NCI-H1436 (cell line): ENCODE measurements at places on chromosomes 16 and 17.

DNA sequence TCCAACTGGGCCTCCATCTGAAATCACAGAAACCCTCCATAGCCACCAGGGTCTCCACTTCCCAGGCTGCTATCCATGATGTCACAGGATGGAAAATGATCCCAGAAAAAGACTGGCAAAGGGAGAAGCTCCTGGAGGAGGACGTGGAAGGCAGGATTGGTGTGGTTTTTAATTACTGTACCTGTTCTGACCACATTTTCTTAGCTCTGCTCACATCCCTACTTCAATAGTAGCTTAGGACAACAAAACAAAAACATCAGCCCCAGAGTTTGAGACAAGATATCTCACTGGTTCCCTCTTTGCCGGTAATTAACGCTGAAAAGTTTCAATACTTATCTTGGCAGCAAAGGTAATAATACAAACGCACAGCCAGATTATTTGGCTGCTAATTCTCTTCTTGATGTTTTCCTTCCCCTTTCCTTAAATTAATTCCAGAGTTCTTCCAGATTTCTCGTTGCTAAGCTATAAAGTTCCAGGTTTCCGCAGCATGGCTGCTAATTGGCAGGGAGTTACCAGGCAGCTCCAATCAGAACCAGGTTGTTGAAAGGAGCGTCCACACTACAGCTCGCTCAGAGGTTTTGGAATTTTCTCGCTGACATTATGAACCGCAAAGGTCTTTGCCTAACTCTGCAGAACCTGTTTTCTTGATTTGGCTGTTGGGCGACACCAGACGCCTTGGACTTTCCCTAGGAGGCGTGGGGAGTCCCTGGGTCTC, 263.4 kb downstream of the MRTFB start:
- no peak for DNase-seq

- no peak for DNase-seq
Observed at GRCh38 chr17:78113804-78114785, 14.5 kb downstream of the TMC6 start.

DNA sequence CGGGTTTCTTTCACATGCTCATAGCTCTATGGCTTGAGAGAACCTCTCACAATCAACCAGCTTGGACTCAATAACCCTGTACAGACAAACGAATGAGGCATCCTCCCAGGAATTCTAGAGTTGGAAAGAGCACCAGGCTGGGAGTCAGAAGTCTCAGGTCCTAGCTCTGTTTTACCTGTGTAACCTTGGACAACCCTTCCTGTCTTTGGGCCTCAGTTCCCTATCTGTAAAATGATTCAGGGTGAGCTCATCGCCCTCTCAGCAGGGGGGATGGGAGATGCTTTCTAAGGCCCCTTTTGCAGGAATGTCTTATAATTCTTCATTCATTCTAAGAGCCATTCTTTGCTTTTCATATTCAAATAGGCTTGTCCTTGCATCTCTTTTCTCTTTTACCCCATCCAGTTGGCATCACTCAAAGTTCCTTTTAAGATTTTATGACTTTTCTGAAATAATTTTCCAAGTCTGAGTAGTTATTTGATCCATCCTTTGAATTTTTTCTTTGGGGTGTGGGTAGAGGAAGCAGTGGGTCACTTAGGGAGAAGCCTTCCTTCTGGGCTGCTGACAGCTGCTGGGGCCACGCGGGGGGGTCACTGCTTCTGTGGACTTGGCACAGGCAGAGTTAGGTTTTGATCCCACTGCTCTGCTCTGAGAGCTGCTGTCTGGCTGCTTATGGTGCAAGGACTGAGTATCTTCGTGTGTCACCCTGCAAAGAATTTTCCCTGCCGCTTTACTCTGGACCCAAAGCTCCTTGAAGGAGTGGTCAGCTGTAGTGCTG, 102.7 kb downstream of the UTP18 start:
- DNase-seq = no peak

- DNase-seq = peak; percentile 93
Observed at GRCh38 chr17:19977293-19978208, at the start of gene AKAP10. AKAP10 (minus strand) TSS chr17:19977828; CDS start chr17:19977679, 149 bp downstream.

GRCh38 chr17:61598014-61598413, 7.0 kb upstream of the NACA2 start:
- no peak for DNase-seq

- DNase-seq = no peak
Observed at GRCh38 chr16:57392694-57393093, 11.9 kb upstream of the CCL17 start.

DNA sequence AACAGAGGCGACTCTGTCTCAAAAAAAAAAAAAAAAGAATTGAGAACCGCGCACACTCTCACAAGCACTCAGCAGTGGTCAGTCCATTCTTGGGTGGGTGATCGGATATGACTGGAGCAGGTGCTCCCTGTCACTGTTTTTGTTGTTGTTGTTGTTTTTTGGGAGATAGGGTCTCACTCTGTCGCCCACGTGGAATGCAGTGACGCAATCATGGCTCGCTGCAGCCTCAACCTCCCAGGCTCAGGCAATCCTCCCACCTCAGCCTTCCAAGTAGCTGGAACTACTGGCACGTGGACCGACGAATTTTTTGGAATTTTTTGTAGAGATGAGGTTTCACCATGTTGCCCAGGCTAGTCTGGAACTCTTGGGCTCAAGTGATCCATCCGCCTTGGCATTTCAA, 30.0 kb downstream of the RAB11FIP3 start:
- DNase-seq = no peak
